ENCODE measurements at places on chromosomes 2 and 18.
A peak's percentile ranks its signal among the peaks of the same experiment; 100 is the strongest.

DNA sequence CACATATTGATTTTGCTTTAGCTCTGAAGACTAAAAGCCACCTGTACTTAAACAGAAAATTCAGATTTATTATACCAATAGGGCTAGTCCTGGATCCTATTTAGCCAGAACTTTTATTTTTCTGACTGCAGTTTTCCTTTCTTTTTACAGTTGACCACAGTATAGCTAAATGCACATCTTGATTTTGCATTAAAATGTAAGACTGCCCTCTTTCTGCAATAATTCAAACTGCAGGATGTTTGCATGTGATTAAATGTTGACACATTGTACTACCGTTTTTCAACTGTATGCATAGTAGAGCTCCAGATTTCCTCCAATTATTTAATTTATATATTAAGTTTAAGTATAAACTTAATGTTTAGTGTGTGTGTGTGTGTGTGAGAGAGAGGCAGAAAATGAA lies 1262.9 kb downstream of the SUCLG1 start:
- DNase-seq, result no peak

DNA sequence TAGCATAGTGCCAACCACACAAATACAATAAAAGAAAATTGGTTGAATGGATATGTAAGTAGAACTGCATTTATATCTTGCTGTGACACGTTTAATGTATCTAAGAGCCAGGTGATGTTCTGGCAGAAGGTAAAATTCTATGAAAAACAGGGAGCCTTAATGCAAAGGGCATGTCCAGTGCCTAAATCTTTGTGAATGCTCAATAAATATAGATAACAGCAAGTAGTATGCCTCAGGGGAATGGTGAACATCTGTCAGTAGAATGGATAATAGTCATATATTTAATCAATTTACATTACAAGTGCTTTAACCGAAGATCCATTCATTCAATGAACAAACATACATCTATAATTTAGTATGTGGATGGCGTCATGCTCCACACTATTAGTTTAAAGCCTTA lies 43.7 kb upstream of the NYAP2 start:
- no peak for DNase-seq

- DNase-seq, result peak; percentile 84
These were observed 9.3 kb downstream of the GGCX start for GRCh38 chr2:85551698-85552678.

GRCh38 chr2:111946294-111947114 lies 48.1 kb downstream of the MERTK start:
- no peak for DNase-seq

- DNase-seq, result no peak
These were observed 24.3 kb downstream of the MRPS9 start for GRCh38 chr2:105062158-105062557.

- DNase-seq, result peak; percentile 46
These were observed 784.1 kb upstream of the FANCL start for GRCh38 chr2:59025157-59025757.

DNA sequence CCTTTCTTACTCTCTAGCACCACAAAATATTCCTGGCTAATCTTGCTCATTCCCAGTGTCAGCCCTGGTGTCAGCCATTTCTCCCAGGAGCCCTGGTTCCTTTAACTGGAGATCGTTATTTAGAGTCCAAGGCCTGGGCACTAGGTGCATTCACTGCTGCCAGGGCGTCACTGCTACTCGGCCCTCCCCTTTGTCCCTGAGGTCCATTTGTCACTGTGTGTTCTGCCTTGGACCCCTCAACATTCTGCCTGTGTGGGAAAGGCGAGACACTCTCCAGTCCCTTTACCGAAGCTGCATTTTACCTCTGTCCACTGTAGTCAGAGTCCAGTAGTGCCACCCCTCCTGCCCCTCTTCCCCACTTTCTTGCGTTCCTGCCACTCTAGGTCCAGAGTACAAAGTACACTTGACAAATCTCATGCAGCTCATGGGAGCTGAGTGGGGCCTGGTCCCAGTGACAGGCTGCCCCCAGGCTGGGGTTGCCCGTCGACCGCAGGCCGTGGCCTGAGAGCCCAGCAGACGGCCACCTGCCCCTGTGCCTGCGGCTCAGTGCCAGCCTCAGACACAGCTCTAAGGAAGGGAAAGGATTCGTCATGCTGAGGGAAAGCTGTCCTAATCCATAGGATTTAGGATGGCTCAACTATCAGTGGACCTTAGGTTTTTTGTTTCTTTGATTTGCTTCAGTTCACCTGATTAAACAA lies 52.1 kb downstream of the COPS8 start:
- no peak for DNase-seq

- peak; percentile 76 for DNase-seq
These were observed 50.4 kb downstream of the MALT1 start for GRCh38 chr18:58721566-58722239.

DNA sequence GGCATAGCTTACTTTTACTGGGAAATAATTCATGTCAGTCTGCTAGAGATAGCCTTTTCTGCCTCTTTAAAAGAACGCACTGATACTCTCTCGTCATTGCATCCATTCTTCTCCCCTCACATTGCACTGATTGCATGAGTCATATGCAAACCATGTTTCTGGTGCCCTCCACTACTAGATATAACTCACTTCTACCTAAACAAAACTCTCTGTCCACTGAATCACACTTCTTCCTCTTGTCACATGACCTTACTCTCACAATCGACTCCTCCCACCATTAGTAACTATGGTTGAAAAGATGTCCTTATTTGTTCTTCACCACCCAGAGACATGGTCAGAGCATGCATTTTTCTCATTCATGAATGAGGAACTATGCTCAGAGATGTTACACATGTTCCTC lies 158.0 kb downstream of the CSRNP3 start:
- no peak for DNase-seq

Measured in Right ventricle myocardium superior (tissue), 1 donor.